ENCODE measurements at places on chromosomes 13 and 19.

- DNase-seq = no peak
These were observed 5.3 kb upstream of the PRKCG start for GRCh38 chr19:53876651-53877224.

DNA sequence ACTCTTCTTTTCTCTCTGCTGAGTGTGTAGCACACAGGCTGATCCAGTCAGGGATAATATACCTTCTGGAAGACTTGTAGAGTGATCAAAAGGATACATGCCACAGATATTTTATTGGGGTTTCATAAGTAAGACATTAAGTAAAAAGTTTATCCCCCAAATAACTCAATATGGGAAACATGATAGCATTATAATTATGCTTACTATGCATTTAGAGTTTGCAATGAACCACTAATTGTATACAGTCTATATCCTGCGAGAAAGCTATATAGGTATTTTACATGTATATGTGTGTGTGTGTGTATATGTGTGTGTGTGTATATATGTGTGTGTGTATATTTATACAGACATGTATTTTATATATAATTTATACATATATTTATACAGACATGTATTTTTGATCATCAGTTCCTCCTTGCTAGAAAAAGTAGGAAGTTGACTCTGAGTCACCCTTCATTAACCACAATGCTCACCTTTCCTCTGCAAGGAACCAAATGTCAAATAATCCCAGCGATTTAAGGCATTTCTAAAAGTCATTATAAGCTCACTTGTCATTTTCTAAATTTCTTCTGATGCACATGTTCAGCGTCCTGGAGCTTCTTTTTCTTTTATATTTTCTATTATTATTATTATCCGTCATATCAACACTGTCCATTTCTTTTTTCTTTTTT lies 312.5 kb upstream of the OBI1 start:
- DNase-seq = no peak

DNA sequence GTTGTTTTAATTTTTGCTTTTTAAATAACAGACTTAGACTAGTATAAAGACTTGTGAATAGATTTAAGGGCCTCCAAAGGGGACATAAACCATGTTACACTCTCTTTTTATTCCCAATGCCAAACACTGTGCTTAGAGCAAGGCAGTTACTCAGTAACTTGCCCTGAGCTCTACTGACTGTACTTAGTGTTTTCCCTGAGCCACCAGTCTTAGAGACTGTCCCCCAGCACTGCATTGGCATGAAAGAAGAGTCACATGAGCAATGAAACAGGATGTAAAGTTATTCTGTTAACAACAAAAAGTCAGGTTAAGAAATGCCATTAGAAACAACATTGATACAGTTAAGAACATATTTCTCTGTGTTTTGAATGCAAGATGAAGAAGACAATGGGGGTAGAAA lies 187.9 kb downstream of the TBC1D4 start:
- no peak for DNase-seq

GRCh38 chr19:41769608-41770007 lies 14.3 kb downstream of the CEACAM6 start:
- DNase-seq = no peak

DNA sequence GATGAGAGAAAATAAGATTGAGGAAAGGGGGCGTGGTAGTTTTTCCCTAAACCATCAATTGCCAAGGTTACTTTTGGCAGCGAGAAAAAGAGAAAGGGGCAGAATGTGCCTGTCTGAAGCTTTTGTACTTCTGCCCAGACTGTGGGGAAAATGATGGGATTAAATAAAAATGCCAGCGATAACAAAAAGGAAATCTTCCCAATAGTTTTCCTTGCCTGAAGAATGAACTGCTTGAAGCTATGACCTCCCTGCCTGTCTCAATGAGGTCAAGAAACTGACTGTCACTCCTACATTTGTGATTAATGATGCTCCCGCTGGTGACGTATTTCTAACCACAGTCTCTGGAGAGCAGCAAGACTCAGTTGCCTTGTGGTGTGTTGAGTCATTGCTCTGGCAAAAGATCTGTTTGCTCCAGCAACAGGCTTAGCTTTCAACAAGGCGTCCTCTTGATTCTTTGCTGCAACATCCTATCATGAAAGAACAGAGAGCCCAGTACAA lies 1051.5 kb downstream of the DIAPH3 start:
- DNase-seq = no peak

DNA sequence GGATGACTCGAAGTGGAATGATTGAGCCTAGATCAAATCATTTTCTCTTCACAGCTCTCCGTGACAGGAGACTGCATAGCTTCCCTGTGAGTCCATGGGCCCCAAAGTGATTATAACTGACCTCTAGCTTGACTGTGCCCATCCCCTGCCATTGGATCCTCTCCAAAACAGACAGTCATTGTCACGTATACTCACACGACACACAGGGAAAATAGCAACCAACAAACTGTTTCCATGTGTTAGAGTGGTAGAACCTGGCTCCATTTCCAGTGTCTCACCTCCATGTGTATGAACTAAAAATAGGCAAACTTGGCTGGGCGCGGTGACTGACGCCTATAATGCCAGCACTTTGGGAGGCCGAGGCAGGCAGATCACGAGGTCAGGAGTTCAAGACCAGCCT lies 48.8 kb upstream of the NPAS1 start:
- DNase-seq = no peak

- no peak for DNase-seq
These were observed 32.5 kb downstream of the LCP1 start for GRCh38 chr13:46149272-46150133.

DNA sequence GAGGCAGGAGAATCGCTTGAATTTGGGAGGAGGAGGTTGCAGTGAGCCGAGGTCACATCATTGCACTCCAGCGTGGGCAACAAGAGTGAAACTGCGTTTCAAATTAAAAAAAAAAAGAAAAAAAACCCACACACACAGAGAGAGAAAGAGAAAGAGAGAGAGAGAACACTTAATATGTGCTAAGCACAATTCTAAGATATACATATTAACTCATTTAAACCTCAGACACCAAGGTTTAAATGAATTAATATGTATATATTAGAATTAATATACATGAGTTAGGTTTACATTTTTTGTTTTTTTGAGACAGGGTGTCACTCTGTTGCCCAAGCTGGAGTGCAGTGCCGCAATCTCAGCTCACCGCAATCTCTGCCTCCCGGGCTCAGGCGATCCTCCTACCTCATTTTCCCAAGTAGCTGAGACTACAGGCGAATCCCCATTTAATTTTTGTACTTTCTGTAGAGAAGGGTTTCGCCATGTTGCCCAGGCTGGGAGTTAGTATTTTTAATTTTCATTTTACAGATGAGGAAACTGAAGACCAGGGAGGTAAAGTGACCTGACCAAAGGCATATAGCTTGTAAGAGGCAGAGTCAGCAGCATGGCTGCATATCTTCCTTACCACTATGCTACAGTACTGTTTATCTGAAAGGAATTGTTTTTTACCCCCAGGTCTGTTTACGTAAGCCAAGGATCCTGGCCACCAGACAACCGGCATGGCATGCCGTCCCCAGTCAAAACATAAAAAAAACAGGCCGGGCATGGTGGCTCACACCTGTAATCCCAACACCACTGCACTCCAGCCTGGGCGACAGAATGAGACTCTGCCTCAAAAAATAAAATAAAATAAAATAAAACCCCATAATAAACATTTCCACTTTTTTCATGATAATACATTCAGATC lies 2.3 kb downstream of the SYMPK start:
- DNase-seq = no peak

DNA sequence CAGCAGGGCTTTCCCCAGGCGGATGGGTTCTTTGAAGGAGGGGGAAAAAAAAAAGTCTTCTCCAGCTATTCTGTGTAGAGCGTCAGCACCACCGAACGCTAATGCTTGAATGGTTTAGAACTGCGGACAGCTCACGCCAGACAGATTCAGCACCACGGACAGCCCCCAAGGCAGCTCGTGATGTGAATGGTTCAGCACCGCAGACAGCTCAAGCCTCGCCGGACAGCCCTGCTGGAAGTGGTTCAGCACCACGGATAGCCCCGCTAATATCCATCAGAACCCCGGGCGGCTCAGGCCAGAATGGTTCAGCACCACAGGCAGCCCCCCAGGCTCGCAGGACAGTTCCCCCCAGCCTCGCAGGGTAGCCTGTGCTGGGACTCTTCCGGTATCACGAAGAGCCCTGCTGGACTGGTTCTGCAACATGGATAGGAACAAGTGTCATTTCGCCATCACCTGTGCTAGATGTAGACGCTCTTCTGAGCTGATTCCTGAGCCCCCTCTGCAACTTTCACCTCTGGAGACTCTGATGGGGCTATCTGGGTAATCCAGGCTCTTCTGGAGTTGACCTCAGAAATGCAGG lies 4.9 kb upstream of the SMIM17 start:
- DNase-seq = no peak

- no peak for DNase-seq
These were observed 106.9 kb downstream of the FGF9 start for GRCh38 chr13:21777813-21778212.

- no peak for DNase-seq
These were observed 431 bp downstream of the GYS1 start for GRCh38 chr19:48992581-48993174.

DNA sequence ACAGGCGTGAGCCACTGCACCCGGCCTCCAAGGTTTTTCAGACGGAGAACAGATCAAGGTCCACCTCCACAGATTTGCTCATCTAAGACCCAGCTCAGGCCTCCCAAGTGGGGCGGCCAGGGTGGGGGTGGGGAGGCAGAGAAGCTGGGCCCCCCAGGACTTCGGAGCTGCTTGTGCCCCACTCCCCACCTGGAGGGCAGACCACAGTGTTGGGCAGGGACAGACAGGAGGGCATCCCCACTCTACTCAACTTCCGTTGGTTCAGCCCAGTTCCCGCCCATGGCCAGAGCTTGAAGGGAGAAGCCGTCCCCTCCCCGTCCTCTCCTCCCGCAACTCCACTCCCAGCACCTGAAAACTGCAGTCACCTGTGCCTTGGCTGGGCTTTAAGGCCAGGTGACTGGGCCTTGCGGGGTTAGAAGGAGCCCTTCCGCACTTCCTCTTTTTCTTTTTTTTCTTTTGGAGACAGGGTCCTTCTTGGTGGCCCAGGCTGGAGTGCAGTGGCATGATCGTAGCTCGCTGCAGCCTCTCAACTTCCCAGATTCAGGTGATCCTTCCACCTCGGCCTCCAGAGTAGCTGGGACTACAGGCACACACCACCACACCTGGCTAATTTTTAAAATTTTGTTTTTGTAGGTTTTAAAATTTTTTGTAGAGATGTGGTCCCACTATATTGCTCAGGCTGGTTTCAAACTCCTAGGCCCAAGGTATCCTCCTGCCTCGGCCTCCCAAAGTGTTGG lies 734 bp upstream of the LRRC8E start:
- no peak for DNase-seq
